ENCODE measurements at places on chromosomes 13 and 19. TPM values are rescaled to one million over a fixed set of nuclear protein-coding genes. Genes with fewer than 3 reads are reported as not detected.
A peak's percentile ranks its signal among the peaks of the same experiment; 100 is the strongest.

DNA sequence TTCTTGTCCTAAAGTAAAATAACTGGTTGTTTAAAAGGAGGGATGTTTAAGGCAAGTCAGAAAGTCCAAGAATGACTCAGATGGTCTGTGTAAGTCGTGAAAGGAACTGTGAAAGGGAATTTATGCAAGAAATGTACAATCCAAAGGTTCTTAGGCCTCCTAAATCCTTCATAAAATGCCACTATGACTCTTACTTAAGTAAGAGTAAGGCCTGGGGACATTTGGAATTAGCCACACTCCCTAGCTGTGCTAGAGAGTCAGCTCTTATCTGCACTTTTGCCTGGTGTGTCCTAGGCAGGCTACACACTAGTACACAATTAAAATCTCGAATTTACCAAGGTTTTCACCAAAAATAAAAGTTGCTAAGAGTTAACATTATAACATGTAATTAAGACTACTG lies 686.9 kb downstream of the UQCRFS1 start:
- no peak for DNase-seq

- DNase-seq, result no peak
Observed at GRCh38 chr19:20503476-20503875, 62.1 kb downstream of the ZNF737 start.

- no peak for DNase-seq
Observed at GRCh38 chr13:112346899-112347229, 29.3 kb upstream of the SPACA7 start.

- DNase-seq, result no peak
Observed at GRCh38 chr13:54614726-54615125, 1586.1 kb downstream of the OLFM4 start.

- DNase-seq, result no peak
Observed at GRCh38 chr19:400976-401865, 7.7 kb downstream of the C2CD4C start.

DNA sequence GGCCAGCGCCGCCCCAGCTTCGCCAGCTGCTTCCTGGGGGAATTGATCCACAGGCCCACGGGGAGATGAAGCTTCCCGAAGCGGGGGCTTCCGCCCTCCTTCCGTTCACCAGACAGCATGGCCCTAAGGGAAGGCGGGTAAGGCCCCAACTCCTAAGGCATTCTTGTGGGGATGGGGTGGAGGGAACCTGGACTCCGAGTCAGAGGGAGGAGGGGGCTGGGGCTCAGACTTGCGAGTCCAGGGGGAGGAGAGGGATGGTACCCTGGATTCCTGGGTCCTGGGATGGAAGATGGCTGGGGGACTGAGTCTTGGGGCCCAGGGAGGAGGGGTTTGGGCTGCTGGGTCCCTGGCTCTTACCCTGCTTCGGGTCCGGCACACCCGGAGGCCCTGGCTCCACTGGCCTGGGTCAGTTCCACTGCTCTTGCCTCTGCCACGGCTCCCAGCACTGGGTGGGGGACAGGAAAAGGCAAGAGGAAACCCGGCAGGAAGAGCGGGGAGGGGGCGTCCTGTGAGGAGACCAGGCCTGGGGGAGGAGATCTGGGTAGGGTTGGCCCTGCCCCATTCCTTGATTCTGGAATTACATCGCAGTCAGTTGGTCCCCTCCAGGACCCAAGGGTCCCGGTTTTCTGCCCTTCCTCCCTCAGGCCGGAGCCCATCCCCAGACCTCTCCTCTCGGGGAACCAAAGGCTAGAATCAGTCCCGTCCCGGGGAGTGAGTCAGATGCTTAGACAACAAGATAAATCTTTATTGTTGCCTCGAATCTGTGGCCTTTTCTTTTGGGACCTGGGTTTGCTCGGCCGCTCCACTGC lies at the start of gene RASIP1:
RASIP1 (minus strand) TSS at position 447 of the 809 bp plus-strand sequence; CDS start at position 119, 328 bp downstream.
- no peak for DNase-seq

DNA sequence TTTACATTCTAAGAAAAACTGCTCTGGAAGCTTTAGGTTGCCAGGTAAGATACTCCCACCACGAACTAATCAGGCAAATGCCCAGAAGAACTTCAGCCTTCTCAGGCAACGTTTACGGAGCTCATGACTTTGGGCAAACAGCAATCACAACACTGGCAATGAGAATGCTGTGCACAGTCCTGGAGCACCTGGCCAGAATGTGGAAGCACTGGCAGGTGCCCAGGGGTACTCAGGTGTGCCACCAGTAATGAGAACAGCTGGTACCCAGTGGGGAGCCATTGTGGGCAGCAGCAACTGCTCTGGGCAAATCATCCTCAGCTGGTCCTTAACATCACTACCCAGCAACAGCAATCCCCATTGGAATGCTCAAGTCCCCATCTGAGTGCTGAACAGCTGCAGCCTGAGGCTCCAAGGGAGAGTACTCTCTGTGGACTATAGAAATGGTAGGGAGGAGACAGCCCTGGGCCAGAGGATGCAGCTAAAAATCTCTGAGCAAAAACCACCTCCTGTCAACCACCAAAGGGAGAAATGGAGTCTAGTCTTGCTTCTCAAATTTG lies 210.0 kb downstream of the FOXO1 start:
- DNase-seq, result no peak

DNA sequence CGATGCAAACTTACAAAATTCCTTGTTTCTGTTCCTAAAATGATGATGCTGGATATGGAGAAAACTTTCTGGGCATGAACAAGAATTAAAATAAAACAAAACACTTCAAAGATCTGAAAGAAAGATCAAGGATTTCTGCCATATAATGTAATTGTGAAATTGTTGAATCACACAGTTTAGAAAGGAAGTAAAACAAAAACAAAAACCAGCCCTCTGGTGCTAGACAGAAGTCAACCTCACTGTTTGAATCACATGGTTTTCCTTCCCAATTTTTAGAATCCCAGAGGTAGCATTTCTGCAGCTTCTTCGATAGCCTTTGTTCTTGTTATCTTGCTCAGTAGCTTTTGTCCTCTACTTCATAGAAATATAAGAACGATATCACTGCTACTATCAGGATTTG lies 118.2 kb upstream of the ARGLU1 start:
- DNase-seq, result no peak

GRCh38 chr13:113357529-113357928 lies 6.4 kb downstream of the GRTP1 start:
- no peak for DNase-seq

DNA sequence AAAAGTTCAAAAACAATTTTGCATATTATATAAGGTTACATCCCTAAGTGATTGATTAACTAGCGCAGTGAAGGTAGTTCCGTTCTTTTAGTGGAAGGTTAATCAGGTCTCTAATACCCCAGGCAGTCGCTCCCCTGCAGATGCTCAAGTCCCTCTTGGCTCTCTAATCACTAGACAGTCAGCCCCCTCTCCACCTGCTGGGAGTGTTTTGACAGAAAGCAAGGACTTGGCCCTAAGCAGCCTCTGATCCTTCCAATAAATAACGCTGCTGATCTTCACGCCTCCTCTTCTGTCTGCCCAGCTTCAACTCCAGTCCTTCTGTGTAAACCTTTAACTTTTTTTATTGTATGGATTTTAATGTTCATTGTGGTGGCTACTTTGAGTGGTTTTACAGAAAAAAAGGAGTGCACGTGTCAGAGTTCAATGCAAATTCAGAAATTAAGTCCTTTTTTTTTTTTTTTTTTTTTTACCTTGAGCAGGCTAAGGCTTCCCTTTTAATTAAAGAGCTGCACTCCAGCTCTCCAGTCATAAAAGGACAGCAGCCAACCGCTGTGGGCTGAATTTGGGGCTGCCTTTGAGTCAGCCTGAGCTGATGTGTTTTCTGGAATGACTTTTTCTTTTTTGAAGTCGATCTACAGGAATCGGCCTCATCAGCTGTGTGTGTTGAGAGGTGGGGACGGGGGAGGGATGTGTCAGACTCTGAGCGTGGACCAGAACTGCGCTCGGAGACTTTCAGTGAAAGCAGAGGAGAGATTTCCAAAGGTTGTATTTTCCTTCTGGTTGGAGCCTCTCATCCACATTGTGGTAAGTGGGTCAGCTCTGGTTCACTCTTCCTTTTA lies 33.8 kb upstream of the MYO16 start:
- DNase-seq, result peak; percentile 13

- no peak for DNase-seq
Observed at GRCh38 chr19:33000510-33000909, 28.5 kb downstream of the FAAP24 start.

- no peak for DNase-seq
Observed at GRCh38 chr19:11752244-11752736, 13.5 kb upstream of the ZNF823 start.

DNA sequence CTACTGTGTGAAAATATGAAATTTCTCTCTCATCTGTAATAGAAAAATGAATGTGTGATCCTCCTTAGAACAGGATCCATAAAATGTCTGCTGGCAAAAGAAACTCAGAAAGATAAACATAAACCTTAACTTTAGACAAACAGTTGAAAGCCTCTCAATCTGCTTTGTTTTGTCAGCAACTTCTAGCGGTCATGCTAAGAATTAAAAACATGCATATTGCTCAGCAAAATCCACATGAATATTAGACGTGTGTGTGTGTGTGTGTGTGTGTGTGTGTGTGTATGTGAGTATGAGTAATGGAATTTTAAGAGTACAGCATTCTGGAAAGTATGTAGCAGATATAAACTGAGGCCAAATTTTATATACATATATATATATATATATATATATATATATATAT lies 1779.2 kb upstream of the MIR17HG start:
- DNase-seq, result no peak

DNA sequence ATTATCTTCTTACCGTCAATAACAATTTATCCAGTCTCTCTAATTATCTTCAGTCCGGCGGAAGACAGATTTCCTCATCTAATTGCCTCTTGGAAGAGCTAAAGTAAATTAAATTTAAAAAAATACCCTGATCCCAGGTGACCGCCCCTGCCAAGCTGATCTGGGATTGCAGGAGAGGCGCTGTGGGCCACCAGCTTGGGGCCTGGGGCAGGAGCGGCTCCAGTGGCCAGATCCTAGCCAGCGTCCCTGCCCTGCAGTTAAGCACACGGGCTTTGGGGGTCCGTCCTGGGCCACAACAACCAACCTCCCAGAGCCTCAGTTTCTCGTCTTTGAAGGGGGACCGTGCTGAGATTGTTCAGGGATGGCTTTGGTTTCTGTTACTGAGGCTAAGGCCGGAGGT lies 12.4 kb upstream of the TMEM255B start:
- DNase-seq, result no peak

DNA sequence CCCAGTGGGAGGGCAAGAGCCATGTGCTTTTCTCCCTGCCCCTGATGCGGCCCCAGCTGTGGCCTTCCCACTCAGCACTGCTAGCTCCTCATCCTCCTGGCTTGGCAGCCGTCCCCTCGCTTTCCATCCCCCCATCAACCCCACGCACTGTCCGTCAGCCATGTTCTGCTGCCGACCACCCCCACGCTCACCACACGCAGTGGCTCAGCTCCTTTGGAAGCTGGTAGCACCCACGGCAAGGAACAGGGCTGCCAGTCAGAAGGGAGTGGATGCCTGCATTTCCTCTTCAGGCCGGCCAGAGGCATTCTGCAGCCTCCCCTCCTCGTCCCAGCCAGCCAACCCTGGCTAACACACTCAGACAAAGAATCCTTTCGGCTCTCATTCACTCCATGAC lies 6.3 kb downstream of the CALM3 start:
- no peak for DNase-seq

DNA sequence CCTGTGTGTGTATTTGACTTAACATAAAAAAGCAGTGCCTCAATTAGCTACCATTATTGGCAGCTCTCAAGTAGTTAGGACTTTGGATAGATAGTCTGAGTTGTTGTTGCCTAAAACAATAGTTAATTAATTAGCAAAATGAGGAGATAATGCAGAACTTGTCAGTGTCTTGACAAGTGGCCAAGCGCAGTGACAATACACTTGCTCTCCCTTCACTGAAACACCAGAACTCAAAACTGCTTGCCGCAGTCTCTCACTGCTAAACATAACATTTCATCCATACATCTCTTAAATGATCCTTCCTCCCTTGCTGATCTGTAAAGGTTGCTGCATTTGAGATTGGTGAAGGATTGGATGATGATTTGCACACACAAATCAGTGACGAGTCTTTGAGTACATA lies 61.7 kb downstream of the ARHGAP35 start:
- no peak for DNase-seq

- no peak for DNase-seq
Observed at GRCh38 chr19:14478113-14478545, 3.0 kb upstream of the PTGER1 start.

GRCh38 chr13:31008400-31009115 lies 76.1 kb downstream of the TEX26 start:
- no peak for DNase-seq

GRCh38 chr13:51326777-51327176 lies 12.7 kb upstream of the SERPINE3 start:
- DNase-seq, result no peak

GRCh38 chr13:68944272-68944671 lies 1163.4 kb upstream of the ATXN8OS start:
- no peak for DNase-seq

GRCh38 chr19:36527341-36527740 lies 730 bp downstream of the ZNF260 start:
- peak; percentile 5 for DNase-seq

GRCh38 chr13:86922936-86923335 lies 748.2 kb upstream of the SLITRK5 start:
- no peak for DNase-seq

- DNase-seq, result no peak
Observed at GRCh38 chr19:13881692-13882418, 4.9 kb downstream of the NANOS3 start.

DNA sequence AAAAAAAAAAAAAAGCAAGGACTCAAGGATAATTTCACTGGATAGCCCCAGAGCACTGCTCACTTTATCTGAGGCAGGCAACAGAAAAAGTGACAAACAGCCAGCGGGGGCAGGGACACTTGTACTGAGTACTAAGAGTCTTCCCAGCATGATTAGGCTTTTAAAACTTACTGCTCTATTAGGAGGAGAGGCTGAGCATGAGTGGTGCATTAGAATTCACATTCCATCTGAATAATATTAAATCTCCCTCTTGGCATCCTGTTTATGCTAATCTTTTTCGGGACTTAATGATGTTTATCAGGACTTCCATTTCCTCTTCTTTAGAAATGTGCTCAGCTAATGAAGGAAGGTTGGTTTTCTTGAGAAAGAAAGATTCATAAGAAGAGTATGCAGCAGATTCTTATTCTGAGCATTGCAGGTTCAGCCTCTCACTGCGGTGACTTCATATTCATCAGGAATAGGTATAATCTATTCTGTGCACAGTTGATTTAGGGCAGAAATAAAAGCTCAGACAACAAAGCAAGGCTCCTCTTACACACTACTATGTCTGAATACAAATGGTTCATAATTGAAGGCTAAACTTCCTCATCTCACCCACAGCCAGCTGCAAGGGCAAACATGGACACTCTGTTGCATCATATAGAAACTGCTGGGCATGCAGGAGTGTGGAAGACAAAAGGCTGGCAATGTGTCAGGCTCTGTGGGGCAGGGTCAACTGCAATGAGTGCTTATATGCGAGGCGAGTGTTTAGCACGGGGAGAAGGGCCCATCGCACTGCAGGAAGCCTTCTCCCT lies 107.0 kb downstream of the KL start:
- no peak for DNase-seq

ZNF628 gene
- 2.3 TPM for polyA plus RNA-seq

ZNF382 gene
- not detected for polyA plus RNA-seq

CALR3 gene
- polyA plus RNA-seq, result not detected

SLC25A41 gene
- polyA plus RNA-seq, result not detected

RHPN2 gene
- 1.3 TPM for polyA plus RNA-seq

FAM124A gene
- 2.1 TPM for polyA plus RNA-seq

RNF113B gene
- polyA plus RNA-seq, result not detected

ACP5 gene
- polyA plus RNA-seq, result 1.6 TPM
